Fibroblast of lung (primary cell): ENCODE measurements at places on chromosomes 11 and 22. TPM values are rescaled to one million over a fixed set of nuclear protein-coding genes. Genes with fewer than 3 reads are reported as not detected.

DNA sequence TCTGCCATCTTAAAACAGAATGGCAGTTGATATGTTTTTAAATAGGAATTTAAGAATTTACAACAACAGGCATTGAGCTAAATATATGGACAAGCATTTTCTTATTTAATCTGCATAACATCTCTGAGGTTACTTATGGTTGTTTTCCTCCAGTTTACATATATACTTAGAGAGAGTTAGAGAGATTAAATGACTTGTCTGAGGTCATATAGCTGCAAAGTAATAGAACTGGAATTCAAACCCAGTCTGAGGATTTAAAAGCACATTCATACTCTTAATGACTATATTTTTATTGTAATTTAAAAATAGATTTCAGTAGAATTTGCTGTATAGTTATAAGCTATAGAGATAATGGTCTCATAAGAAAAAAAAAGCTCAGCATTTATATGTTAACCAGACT is 81.4 kb upstream of the GRIK4 start:
- no peak for DNase-seq
- no peak overlapping the region for H3K27ac ChIP-seq
- no peaks in the 10 kb centered on the region for H3K27me3 ChIP-seq
- no peaks in the 10 kb centered on the region for H3K36me3 ChIP-seq
- H3K4me3 ChIP-seq, result no peak overlapping the region
- H3K4me1 ChIP-seq, result peaks cover 7% of the 10 kb centered on the region

- no peaks in the 10 kb centered on the region for H3K27me3 ChIP-seq
- no peak overlapping the region for H3K27ac ChIP-seq
- H3K4me3 ChIP-seq, result no peak overlapping the region
- DNase-seq, result no peak
- peaks cover 7% of the 10 kb centered on the region for H3K4me1 ChIP-seq
- no peaks in the 10 kb centered on the region for H3K36me3 ChIP-seq
These were observed 18.3 kb upstream of the CLMP start for GRCh38 chr11:123213307-123213771.

DNA sequence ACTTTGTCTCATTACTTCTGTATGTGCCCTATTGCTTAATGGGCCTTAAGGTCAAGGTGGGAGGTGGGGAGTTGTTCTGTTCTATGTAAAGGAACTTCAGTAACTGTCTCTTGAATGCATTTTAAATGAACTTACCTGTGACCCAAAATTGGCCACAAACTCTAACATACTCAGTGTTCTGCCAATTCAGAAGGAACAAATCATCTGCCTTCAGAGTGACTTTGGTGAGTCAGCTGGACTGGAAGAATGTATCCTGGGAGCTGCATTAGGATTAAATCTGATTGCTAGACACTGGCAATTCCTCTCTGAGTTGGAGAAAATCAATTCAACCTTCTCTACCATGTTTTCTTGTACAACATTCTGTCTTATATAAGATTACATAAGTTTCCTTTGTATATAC is 1104.8 kb downstream of the DLG2 start:
- H3K27me3 ChIP-seq, result no peaks in the 10 kb centered on the region
- H3K36me3 ChIP-seq, result no peaks in the 10 kb centered on the region
- H3K27ac ChIP-seq, result no peak overlapping the region
- H3K4me1 ChIP-seq, result no peaks in the 10 kb centered on the region
- no peak for DNase-seq
- no peak overlapping the region for H3K4me3 ChIP-seq

RRAS2 gene
- total RNA-seq, result 101 and 160 TPM in 2 replicates

- no peaks in the 10 kb centered on the region for H3K36me3 ChIP-seq
- no peak overlapping the region for H3K27ac ChIP-seq
- H3K27me3 ChIP-seq, result no peaks in the 10 kb centered on the region
- no peaks in the 10 kb centered on the region for H3K4me1 ChIP-seq
- DNase-seq, result no peak
- no peak overlapping the region for H3K4me3 ChIP-seq
These were observed 942.9 kb downstream of the BRD1 start for GRCh38 chr22:48884786-48885185.

- peaks cover 13% of the 10 kb centered on the region for H3K36me3 ChIP-seq
- peak overlapping the region; percentile 51 for H3K27ac ChIP-seq
- H3K4me3 ChIP-seq, result peak overlapping the region; percentile 80
- H3K4me1 ChIP-seq, result peaks cover 2% of the 10 kb centered on the region
- H3K27me3 ChIP-seq, result peaks cover 13% of the 10 kb centered on the region
- DNase-seq, result no peak
These were observed 450 bp downstream of the CBX6 start for GRCh38 chr22:38871360-38872171.

DNA sequence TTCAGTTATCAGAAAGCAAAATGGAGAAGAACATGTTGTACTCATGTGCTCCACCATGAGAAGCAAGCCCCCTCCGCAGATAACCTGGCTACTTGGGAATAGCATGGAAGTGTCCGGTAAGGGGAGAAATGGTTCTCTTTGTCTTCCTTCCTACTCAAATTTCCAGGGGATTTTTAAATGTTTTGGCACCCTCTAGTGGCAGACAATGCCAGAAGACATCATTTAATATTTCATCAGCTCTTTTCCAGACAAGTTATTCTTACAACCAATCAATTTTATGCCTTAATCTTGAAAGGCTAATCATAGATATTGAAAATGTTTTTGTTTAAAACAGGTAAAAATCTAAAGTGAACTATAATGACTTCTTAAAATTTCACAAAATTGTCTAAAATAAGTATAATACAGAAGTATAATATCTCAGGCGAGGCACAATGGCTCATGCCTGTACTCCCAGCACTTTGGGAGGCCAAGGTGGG is 15.7 kb downstream of the CRTAM start:
- H3K36me3 ChIP-seq, result no peaks in the 10 kb centered on the region
- H3K4me1 ChIP-seq, result peaks cover 2% of the 10 kb centered on the region
- H3K27ac ChIP-seq, result no peak overlapping the region
- peak; percentile 88 for DNase-seq

GRCh38 chr11:66324664-66325063 is 7.8 kb upstream of the CD248 start:
- no peaks in the 10 kb centered on the region for H3K27me3 ChIP-seq
- peaks cover 48% of the 10 kb centered on the region for H3K4me1 ChIP-seq
- H3K27ac ChIP-seq, result peak overlapping the region; percentile 54
- H3K36me3 ChIP-seq, result no peaks in the 10 kb centered on the region
- no peak overlapping the region for H3K4me3 ChIP-seq

GRCh38 chr11:36240173-36240572 is 49.1 kb downstream of the COMMD9 start:
- no peaks in the 10 kb centered on the region for H3K36me3 ChIP-seq
- H3K27ac ChIP-seq, result no peak overlapping the region
- peak; percentile 53 for DNase-seq
- no peaks in the 10 kb centered on the region for H3K27me3 ChIP-seq
- H3K4me3 ChIP-seq, result no peak overlapping the region

AGBL2 gene
- 2.1 and 2.3 TPM in 2 replicates for total RNA-seq

- no peak for DNase-seq
- no peaks in the 10 kb centered on the region for H3K36me3 ChIP-seq
- H3K4me3 ChIP-seq, result no peak overlapping the region
- H3K27ac ChIP-seq, result no peak overlapping the region
These were observed 46.2 kb downstream of the OR2AT4 start for GRCh38 chr11:75050516-75050915.

SPDYC gene
- total RNA-seq, result not detected in 2 replicates

DNA sequence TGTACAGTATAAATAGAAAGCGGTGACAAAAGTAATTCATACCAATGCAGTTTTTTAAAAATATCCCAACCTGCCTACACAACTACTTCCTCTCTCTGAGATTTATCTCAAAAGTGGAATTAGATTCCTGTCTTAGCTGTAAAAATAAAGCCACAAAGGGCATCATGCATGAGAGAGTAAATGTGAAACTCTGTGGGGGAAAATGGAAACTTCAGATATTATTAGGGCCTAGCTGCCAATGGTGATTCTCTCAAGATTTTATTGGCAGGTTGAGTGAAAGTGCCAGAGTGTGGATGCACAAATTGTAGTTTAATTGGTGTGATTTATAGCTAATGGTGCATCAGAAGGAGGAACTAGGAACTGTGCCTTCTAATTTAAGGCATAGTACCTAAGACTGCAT is 356.9 kb upstream of the CCDC90B start:
- no peak overlapping the region for H3K27ac ChIP-seq
- no peaks in the 10 kb centered on the region for H3K27me3 ChIP-seq
- no peaks in the 10 kb centered on the region for H3K36me3 ChIP-seq
- no peak overlapping the region for H3K4me3 ChIP-seq
- DNase-seq, result no peak

MMP1 gene
- total RNA-seq, result 28.5 and 489 TPM in 2 replicates

GRCh38 chr22:26545385-26545784 is 33.1 kb upstream of the TFIP11 start:
- DNase-seq, result no peak
- H3K4me3 ChIP-seq, result no peak overlapping the region
- H3K27ac ChIP-seq, result no peak overlapping the region

- H3K27ac ChIP-seq, result no peak overlapping the region
- no peak overlapping the region for H3K4me3 ChIP-seq
- no peak for DNase-seq
- no peaks in the 10 kb centered on the region for H3K36me3 ChIP-seq
- no peaks in the 10 kb centered on the region for H3K27me3 ChIP-seq
These were observed 105.9 kb downstream of the SGSM3 start for GRCh38 chr22:40476341-40476740.

- no peak overlapping the region for H3K4me3 ChIP-seq
- no peak for DNase-seq
- H3K27me3 ChIP-seq, result no peaks in the 10 kb centered on the region
- no peak overlapping the region for H3K27ac ChIP-seq
- no peaks in the 10 kb centered on the region for H3K4me1 ChIP-seq
- no peaks in the 10 kb centered on the region for H3K36me3 ChIP-seq
These were observed 299.3 kb downstream of the BRD1 start for GRCh38 chr22:49528420-49528720.

- H3K27ac ChIP-seq, result no peak overlapping the region
- peaks cover 4% of the 10 kb centered on the region for H3K4me1 ChIP-seq
- no peak overlapping the region for H3K4me3 ChIP-seq
- H3K27me3 ChIP-seq, result peaks cover 3% of the 10 kb centered on the region
- no peak for DNase-seq
- H3K36me3 ChIP-seq, result no peaks in the 10 kb centered on the region
These were observed 3.5 kb upstream of the FEZ1 start for GRCh38 chr11:125499563-125499962.

IL18 gene
- total RNA-seq, result 0.17 and 0.26 TPM in 2 replicates
